ENCODE measurements at places on chromosomes 6 and 20. TPM values are rescaled to one million over a fixed set of nuclear protein-coding genes. Genes with fewer than 3 reads are reported as not detected.
A peak's percentile ranks its signal among the peaks of the same experiment; 100 is the strongest.

GRCh38 chr6:27778625-27779417 is 133.4 kb downstream of the OR2B2 start:
- no peak for DNase-seq

DNA sequence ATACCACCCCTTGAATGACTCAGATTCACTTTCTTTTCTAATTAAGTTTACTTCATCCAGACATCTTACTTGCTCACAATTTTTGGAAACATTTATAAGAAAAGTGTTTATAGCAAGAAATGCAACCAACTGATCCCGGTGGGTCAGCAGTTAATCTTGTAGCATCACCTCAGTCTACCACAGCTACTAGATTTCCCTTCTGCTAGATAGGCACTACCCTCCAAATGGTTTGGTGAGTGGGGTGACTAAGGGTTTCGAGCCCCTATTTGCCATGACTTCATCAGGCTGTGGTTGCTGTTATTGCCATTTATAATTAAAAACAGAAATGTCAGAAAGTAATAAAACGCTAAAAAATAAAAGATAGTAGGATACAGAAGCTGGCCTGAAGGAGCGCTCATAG is 930.1 kb upstream of the GJE1 start:
- DNase-seq: no peak

GRCh38 chr6:16316741-16317251 is 78.4 kb downstream of the GMPR start:
- DNase-seq: peak; percentile 60

GRCh38 chr6:56949925-56950495 is 4.9 kb upstream of the BEND6 start:
- DNase-seq: no peak

DNA sequence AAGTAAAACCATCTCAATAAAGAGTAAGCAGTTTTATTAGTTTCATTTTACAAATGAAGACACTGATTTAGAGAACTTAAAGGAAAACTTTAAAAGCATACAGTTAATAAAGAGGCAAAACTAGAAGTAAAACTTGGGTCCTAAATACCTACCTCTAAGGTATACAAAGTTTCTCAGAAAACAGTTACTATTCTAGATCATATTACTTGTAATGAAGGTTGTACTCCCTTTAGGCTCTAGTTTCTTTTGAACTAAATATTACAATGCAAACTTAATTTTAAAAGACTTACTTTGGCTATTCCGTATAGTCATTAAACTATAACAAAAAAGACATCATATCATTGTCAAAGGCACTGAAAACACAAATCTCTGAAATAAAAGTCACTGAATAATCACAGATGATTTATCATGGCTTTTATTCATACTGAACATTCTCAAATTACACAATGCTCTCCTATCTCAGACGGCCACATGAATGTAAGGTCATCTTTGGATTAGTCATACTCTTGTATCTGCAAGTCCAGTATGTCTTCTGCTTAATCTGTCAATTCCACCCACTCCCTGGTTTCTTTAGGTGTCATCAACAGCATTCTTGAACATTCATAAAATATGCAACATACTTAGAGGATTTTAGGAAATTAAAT is 361.6 kb upstream of the RUNX2 start:
- DNase-seq: no peak

GRCh38 chr6:50861692-50862091 is 43.0 kb downstream of the TFAP2B start:
- no peak for DNase-seq

The ZFP57 gene
- polyA plus RNA-seq: 1.1 TPM

The KHDRBS2 gene
- 0.26 TPM for polyA plus RNA-seq

The SSTR4 gene
- 0.17 TPM for polyA plus RNA-seq

The SLC22A16 gene
- polyA plus RNA-seq: 0.29 TPM

The KDM1B gene
- polyA plus RNA-seq: 23.1 TPM

The PRICKLE4 gene
- 2.2 TPM for polyA plus RNA-seq

The ARMC2 gene
- polyA plus RNA-seq: 4.4 TPM
